SK-N-DZ (cell line): ENCODE measurements at places on chromosomes 13 and 19.

GRCh38 chr13:50299546-50300249, 284.5 kb downstream of the KCNRG start:
- no peak for DNase-seq

DNA sequence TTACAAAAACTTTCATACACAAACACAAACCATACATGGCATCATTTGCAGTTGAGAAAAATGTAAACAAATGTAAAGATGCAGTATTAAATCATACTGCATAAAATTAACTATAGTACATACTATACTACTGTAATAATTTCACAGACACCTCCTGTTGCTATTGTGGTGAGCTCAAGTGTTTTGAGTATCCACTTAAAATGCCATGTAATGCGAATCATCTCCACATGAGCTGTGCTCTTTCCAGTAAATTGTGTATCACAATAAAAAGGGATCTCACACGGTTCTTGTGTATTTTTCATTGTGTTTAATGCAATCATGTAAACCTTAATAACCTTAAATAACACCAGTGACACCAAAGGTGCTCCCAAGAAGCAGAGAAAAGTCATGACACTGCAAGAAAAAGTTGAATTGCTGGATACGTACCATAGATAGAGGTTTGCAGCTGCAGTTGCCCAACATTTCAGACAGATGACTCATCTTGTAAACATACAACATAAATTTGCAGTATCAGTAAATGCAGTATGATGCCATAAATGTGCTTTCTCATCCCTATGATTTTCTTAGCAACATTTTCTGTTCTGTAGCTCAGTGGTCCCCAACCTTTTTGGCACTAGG, 166.6 kb downstream of the RAP2A start:
- no peak for DNase-seq

DNA sequence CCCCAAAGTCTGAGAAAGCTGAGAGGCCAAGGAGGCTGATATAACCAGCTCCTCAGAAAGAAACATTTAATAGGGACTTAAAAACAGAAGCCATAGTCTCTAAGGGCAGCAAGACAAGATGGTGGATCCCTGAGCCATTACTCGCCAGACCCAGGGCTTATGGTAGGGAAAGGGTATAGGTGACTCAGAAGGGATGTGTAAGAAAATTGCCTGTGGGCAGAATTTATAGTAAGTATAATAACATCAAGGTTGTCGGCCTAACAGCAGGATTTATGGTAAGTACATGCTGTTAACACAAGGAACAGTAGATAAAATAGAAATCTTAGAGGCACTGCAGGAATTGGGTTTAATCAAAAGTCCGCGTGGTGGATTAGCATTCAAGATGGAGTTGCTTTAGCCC, 14.7 kb downstream of the KBTBD6 start:
- no peak for DNase-seq

DNA sequence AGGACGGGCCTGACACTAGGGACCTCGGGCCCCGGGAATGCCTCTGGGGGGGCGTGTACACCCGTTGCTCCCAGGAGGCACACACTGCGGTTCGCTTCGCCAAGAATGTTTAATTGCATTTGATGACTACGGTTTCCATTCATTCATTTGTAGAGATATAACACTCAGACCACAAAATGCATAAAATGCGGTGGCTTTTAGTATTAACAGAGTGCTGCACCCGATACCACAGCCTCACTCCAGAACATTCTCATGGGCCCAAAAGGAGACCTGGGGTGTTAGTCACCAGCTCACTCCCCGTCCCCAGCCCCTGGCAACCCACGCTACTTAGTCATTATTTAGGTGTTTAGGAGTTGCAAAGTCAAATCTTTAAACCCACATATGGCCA, 21.8 kb downstream of the HCN2 start:
- no peak for DNase-seq

DNA sequence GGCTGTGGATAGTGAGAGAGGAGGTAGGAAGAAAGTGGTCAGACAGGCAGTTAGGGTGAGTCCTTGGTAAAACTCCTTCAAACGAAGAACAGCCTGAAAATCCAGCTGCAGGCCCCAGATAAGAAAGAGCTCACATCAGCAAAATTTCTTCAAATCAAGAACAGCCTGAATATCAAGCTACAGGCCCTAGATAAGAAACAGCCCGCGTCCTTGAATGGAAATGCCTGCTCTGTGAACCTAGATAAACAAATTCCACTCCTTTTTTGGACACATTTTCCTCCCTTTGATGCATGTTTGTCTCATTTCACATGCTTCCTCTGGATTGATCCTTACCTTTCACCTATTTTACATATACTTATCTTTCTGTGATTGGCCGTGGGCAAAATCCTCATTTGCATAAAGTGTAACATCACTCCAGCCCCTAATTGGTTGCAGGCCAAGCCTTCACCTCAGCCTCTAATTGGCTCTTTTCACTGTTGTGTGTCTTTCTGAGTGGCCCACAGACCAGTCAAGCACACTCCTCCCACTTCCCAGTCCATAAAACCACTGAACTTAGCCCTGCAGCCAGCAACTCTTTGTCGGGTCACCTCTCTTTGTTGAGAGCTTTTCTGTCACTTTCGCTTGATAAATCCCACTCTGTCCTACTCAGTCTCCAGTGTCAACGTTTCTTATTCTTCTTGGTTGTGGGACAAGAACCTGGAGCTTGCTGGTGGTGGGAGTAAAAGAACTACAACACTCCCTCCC, 6.0 kb upstream of the SULT2A1 start:
- DNase-seq = no peak

- peak; percentile 87 for DNase-seq
Observed at GRCh38 chr19:55086730-55087541, 11.3 kb downstream of the EPS8L1 start.

- DNase-seq = no peak
Observed at GRCh38 chr19:35044317-35045117, 3.0 kb downstream of the HPN start.

DNA sequence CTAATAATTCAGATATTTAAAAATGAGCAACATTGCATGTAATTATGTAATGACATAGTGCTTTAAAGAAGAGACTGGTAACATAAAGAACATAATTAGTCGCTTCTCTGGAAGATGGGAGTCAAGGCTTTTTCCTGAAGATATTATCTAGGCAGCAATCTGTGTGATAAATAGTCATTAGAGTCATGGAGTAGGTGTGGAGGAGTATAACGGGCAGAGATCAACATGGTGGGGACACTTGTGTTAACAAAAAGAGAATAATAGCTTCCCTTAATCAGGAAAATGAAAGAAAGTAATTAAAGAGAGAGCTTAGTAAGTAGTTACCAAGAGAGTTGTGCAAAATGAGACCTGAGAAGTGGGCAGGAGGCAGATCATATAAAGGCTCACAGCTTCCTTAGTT, 1417.1 kb upstream of the ATXN8OS start:
- DNase-seq = no peak

DNA sequence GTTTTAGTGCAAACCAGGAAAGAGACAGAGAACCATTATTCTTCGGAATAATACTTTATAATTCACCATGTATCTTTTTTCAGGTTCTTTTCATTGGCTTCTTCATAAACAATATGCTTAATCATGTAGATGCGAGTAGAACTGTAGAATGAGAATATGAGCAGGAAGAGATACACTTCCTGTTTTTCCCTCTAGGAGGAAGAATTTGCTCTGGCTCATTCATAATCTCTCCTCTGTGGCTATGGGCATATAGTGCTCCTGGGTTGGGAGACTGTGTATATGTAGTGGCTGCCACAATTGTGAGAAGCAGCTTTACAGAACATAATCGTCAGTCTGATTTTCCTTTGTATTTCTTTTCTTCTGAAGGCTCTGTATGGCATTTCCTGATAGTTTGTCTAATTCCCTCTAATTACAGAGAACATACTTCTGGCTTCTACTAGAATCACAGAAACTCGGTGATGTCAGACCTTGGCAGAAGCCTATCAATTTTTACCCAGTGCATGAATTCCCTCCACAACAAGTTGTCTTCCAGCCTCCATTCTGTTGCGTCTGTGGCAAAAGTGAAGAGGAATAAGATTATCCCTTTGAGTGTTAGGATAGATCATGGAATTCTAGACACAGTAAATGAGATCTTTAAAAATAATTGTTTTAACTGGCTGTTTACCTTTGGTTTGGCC, 2.9 kb upstream of the DCLK1 start:
- DNase-seq = no peak

- DNase-seq = peak; percentile 84
Observed at GRCh38 chr19:49118565-49119410, at the start of gene C19orf73. TSS of gene C19orf73 (minus strand) at chr19:49119143. CDS start at chr19:49119022, 121 bp downstream.

GRCh38 chr13:109385242-109385560, 401.2 kb downstream of the IRS2 start:
- DNase-seq = no peak
